ENCODE measurements at places on chromosomes 6 and 20. TPM values are rescaled to one million over a fixed set of nuclear protein-coding genes. Genes with fewer than 3 reads are reported as not detected.
A peak's percentile ranks its signal among the peaks of the same experiment; 100 is the strongest.

- H3K27ac ChIP-seq = no peak overlapping the region
- no peak overlapping the region for H3K4me3 ChIP-seq
- no peaks in the 10 kb centered on the region for H3K36me3 ChIP-seq
- H3K4me1 ChIP-seq = no peaks in the 10 kb centered on the region
- H3K27me3 ChIP-seq = no peaks in the 10 kb centered on the region
- DNase-seq = no peak
These were observed 284.2 kb downstream of the DOK5 start for GRCh38 chr20:54759589-54759988.

- H3K27ac ChIP-seq = no peak overlapping the region
- no peak for DNase-seq
- no peak overlapping the region for H3K4me3 ChIP-seq
These were observed 71.2 kb downstream of the HIVEP1 start for GRCh38 chr6:12083302-12083701.

- no peaks in the 10 kb centered on the region for H3K36me3 ChIP-seq
- DNase-seq = no peak
- no peaks in the 10 kb centered on the region for H3K4me1 ChIP-seq
- H3K4me3 ChIP-seq = no peak overlapping the region
- H3K27ac ChIP-seq = no peak overlapping the region
- H3K27me3 ChIP-seq = no peaks in the 10 kb centered on the region
These were observed 76.5 kb downstream of the NRN1 start for GRCh38 chr6:5930143-5930770.

- H3K4me1 ChIP-seq = no peaks in the 10 kb centered on the region
- H3K27ac ChIP-seq = no peak overlapping the region
- no peak overlapping the region for H3K4me3 ChIP-seq
- H3K27me3 ChIP-seq = no peaks in the 10 kb centered on the region
- DNase-seq = no peak
These were observed 9.5 kb upstream of the RAMACL start for GRCh38 chr6:166595949-166596348.

- no peak overlapping the region for H3K27ac ChIP-seq
- no peaks in the 10 kb centered on the region for H3K4me1 ChIP-seq
- H3K36me3 ChIP-seq = no peaks in the 10 kb centered on the region
- no peak for DNase-seq
- no peak overlapping the region for H3K4me3 ChIP-seq
These were observed 129.2 kb downstream of the MYB start for GRCh38 chr6:135310291-135310690.

DNA sequence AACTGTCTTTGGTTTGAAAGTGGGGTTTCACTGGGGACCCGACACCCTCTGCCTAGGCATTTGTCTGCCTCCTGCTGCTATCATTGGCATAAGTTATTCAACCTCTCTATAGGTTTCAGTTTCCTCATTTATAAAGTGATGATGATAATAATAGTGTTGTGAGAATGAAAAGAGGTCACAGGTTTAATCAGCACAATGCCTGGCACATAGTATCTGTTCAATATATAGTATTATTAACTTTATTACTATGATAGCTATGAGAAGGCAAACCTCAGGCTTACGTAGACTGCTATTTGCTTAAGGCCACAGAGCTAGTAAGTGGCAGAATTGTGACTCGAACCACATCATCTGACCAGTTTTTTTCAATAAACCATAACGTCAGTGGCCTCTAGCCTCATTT is 256.8 kb downstream of the CDKAL1 start:
- no peaks in the 10 kb centered on the region for H3K36me3 ChIP-seq
- no peaks in the 10 kb centered on the region for H3K27me3 ChIP-seq
- DNase-seq = no peak
- no peak overlapping the region for H3K27ac ChIP-seq
- no peaks in the 10 kb centered on the region for H3K4me1 ChIP-seq

GRCh38 chr6:113776998-113777397 is 80.1 kb upstream of the MARCKS start:
- H3K4me1 ChIP-seq = no peaks in the 10 kb centered on the region
- no peak for DNase-seq
- no peaks in the 10 kb centered on the region for H3K36me3 ChIP-seq
- no peak overlapping the region for H3K4me3 ChIP-seq

DNA sequence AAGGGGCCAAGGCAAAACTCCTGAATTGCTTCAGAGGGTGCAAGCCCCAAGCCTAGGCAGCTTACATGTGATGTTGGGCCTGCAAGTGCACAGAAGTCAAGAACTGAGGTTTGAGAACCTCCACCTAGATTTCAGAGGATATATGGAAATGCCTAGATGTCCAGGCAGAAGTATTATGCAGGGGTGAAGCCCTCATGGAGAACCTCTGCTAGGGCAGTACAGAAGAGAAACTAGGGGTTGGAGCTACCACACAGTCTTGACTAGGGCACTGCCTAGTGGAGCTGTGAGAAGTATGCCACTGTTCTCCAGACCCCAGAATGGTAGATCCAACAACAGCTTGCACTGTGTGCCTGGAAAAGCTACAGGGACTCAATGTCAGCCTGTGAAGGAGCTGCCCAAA is 179.7 kb upstream of the GJE1 start:
- no peak overlapping the region for H3K4me3 ChIP-seq
- no peaks in the 10 kb centered on the region for H3K4me1 ChIP-seq
- H3K27me3 ChIP-seq = no peaks in the 10 kb centered on the region

- no peak for DNase-seq
- no peaks in the 10 kb centered on the region for H3K36me3 ChIP-seq
- H3K27ac ChIP-seq = no peak overlapping the region
- no peaks in the 10 kb centered on the region for H3K27me3 ChIP-seq
- H3K4me1 ChIP-seq = no peaks in the 10 kb centered on the region
These were observed 25.9 kb upstream of the HACE1 start for GRCh38 chr6:104885518-104886043.

- no peaks in the 10 kb centered on the region for H3K4me1 ChIP-seq
- no peak for DNase-seq
- H3K27me3 ChIP-seq = peaks cover 34% of the 10 kb centered on the region
- no peaks in the 10 kb centered on the region for H3K36me3 ChIP-seq
These were observed 641 bp downstream of the TCF15 start for GRCh38 chr20:609371-609964.

GRCh38 chr20:37519508-37520418 is 1.3 kb upstream of the NNAT start:
- DNase-seq = no peak
- no peak overlapping the region for H3K4me3 ChIP-seq

DNA sequence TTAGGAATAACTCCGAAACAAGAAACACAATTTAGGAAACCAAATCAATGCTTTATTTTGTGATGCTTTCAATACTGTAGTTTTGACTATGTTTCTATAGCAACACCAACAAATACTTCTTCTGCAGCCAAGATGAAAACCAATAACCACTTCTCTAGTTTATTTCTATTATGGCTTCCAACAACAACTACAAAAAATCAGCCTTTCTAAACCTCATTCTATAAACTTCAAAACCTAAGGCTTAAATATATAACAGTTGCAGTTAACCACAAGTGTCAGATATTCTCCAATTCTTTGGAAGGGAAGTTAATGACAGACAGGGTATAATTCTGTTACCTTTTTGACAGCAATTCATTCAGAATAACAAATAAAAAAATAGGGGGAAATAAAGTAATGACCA is 80.9 kb downstream of the EPB41L2 start:
- no peaks in the 10 kb centered on the region for H3K27me3 ChIP-seq
- no peak for DNase-seq
- no peak overlapping the region for H3K27ac ChIP-seq
- H3K4me3 ChIP-seq = no peak overlapping the region
- H3K4me1 ChIP-seq = no peaks in the 10 kb centered on the region

GRCh38 chr6:68296126-68296525 is 339.0 kb upstream of the ADGRB3 start:
- no peak for DNase-seq
- H3K4me3 ChIP-seq = no peak overlapping the region
- H3K4me1 ChIP-seq = no peaks in the 10 kb centered on the region
- no peak overlapping the region for H3K27ac ChIP-seq
- H3K27me3 ChIP-seq = no peaks in the 10 kb centered on the region

- no peaks in the 10 kb centered on the region for H3K4me1 ChIP-seq
- H3K36me3 ChIP-seq = no peaks in the 10 kb centered on the region
These were observed 56.0 kb downstream of the CLIC5 start for GRCh38 chr6:45959534-45960145.

GRCh38 chr20:7940341-7940740 is at the start of gene HAO1:
TSS of gene HAO1 (minus strand) at chr20:7940458. CDS start at chr20:7940422, 36 bp downstream.
- no peaks in the 10 kb centered on the region for H3K27me3 ChIP-seq
- no peak within 1 kb of the TSS for H3K27ac ChIP-seq
- no peak within 1 kb of the TSS for H3K4me3 ChIP-seq
- DNase-seq = no peak
- H3K4me1 ChIP-seq = no peaks in the 10 kb centered on the region

DNA sequence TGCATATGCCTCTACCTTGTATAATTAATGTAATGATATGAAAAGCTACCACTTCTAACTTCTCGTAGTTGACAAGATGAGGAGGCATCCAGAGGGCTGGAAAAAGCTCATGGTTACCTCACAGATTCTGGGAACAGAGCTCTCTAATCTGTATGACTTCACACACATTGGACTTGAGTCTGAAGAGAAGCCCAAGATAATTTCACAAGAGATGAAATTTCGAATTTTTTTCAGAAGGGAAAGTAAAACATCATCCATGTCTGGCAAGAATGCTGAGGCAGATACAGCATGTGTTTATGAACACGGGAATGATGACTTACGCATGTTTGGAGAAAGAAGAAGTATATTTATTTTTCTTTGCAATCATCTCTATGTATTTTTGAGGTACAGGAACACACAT is 141.8 kb upstream of the TENT5A start:
- no peak overlapping the region for H3K27ac ChIP-seq
- no peaks in the 10 kb centered on the region for H3K36me3 ChIP-seq
- H3K4me3 ChIP-seq = no peak overlapping the region
- no peaks in the 10 kb centered on the region for H3K4me1 ChIP-seq
- H3K27me3 ChIP-seq = no peaks in the 10 kb centered on the region
- no peak for DNase-seq

- no peaks in the 10 kb centered on the region for H3K27me3 ChIP-seq
- H3K27ac ChIP-seq = peak overlapping the region; percentile 38
- H3K4me3 ChIP-seq = no peak overlapping the region
- H3K4me1 ChIP-seq = peaks cover 6% of the 10 kb centered on the region
- no peaks in the 10 kb centered on the region for H3K36me3 ChIP-seq
These were observed 52.3 kb upstream of the ADGRF1 start for GRCh38 chr6:47094241-47094925.

- peak overlapping the region; percentile 74 for H3K27ac ChIP-seq
- H3K4me1 ChIP-seq = peaks cover 16% of the 10 kb centered on the region
- no peaks in the 10 kb centered on the region for H3K27me3 ChIP-seq
- H3K36me3 ChIP-seq = no peaks in the 10 kb centered on the region
- H3K4me3 ChIP-seq = no peak overlapping the region
- peak; percentile 61 for DNase-seq
These were observed 29.1 kb downstream of the SHLD1 start for GRCh38 chr20:5779071-5779900.

- H3K4me1 ChIP-seq = no peaks in the 10 kb centered on the region
- no peaks in the 10 kb centered on the region for H3K27me3 ChIP-seq
- no peak overlapping the region for H3K4me3 ChIP-seq
- DNase-seq = peak; percentile 71
- no peaks in the 10 kb centered on the region for H3K36me3 ChIP-seq
- no peak overlapping the region for H3K27ac ChIP-seq
These were observed 102.1 kb upstream of the MYL9 start for GRCh38 chr20:36439040-36439730.

DNA sequence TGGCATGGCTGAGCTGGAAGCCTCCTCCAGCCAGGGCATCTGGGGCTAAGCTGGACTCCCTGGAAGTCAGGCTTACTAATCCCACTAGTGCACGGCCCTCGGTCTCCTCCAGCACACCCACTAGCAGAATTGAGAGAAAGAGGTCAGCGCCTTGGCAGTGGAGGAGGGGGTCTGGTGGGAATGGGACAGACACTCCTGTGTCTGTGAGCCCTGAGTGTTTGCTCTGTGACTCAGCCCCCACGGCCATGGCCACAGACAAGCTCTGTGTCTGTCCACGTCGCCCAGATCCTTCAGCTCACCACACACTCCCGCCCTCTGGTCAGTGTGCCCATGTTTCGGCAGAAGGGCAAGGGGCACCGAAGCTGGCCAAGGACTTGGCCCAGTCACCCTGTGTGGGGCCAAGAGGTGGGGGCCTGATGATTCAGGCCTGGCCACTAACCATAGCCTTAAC is 8.8 kb downstream of the MDFI start:
- no peak for DNase-seq
- no peaks in the 10 kb centered on the region for H3K27me3 ChIP-seq
- H3K36me3 ChIP-seq = no peaks in the 10 kb centered on the region

DNA sequence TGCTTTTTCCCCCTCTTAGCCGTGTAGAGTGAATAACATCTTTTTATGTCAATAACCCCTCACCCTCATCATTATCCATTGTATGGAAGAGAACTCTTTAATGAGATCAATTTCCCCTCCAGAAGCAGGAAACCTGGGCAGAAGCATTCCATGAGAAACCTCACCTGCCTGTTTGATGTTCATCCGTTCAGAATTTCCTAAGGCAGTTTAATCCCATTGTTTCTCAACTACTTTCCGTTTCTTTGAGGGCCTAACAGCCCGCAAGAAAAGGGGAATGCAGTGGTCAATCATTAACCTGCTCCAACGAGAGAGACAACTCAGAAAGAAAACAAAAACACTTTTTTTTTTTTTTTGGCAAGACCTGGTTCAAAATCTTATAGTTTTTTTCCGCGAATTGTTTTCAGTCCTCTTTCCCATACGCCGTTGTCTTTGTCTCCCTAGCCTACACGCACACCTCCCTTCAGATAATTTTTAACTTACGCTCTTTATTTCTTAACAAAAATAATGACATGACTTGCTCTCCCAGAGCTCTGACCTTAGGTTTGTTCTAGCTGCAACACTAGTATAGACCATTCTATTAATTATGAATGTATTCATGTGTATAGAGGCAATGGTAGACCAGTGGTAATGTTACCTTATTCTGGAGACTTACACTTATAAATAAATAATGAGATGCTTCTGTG is 25.6 kb upstream of the ID4 start:
- no peaks in the 10 kb centered on the region for H3K36me3 ChIP-seq
- no peak overlapping the region for H3K4me3 ChIP-seq
- no peak for DNase-seq
- H3K4me1 ChIP-seq = no peaks in the 10 kb centered on the region
- H3K27me3 ChIP-seq = no peaks in the 10 kb centered on the region

FAM162B gene
- 0.64 TPM for total RNA-seq

RTEL1 gene
- total RNA-seq = 34.9 TPM

TOX2 gene
- 4.0 TPM for total RNA-seq

SPTLC3 gene
- total RNA-seq = 7.0 TPM

KCNK16 gene
- not detected for total RNA-seq

GNL1 gene
- 42.2 TPM for total RNA-seq

HLA-DRB5 gene
- total RNA-seq = 26.7 TPM

DEFB124 gene
- total RNA-seq = not detected

HM13 gene
- total RNA-seq = 107 TPM

KCNK5 gene
- 26.9 TPM for total RNA-seq

SLC17A2 gene
- not detected for total RNA-seq

ERVFRD-1 gene
- 0.10 TPM for total RNA-seq

LY6G6F gene
- not detected for total RNA-seq

Data from colonic mucosa (tissue), 4 donors.